ENCODE measurements at places on chromosomes 11 and 22.

- DNase-seq, result no peak
These were observed 3.8 kb downstream of the PRPF19 start for GRCh38 chr11:60902625-60903024.

- DNase-seq, result no peak
These were observed 130.6 kb downstream of the ST3GAL4 start for GRCh38 chr11:126485986-126486635.

DNA sequence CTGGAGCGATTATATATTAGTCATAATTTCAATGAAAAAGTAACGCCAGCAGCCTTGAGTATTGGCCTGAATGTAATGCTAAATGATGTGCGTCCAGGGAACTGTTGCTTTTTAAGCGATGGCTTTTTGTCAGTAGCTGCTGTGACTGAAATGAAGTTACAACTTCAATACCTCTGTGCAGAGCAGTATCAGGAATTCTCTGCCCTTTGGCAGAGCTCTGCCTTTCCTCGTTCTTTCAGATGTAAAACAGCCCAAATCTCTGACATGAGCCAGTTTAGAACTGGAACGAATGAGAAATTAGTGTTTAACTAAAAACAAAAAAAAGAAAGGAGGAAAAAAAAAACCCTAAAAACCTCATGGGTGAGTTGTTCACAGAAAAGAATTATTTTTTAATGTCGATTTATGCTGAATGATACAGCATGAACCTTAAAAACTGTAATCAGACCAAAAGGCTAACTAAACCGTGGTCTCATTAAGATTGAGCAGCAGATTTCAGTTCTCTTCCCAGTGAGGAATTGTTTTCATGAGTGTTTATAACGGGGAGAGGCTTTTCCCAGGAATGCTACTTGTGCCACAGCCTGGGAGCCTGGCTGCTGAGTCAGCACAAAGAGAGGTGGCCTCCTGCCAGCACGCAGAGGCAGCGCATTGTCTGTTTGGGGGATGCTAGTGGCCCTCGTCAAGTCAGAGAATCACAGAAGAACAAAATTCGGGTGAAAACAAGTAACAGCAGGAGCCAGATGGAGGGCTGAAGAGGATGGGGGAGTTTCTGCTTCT, 146.2 kb upstream of the RASSF10 start:
- DNase-seq, result no peak

DNA sequence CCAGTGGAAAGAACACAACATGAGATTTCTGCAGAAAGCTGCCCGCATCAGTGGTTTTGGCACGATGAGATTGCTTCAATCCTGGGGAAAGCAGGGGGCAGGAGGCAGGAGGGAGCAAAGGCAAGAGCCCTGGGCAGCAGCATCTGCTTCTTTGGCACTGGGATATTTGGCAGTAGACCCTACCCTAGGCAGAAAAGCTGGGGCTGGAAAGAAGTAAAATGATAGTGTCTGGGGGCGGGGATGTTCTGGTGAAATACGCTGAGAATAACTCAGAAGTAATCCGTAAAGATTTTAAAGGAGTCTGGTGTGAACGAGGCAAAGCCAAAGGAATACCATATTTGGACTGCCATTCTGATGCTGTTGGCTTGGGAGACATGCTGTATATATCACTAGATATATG, 62.0 kb downstream of the FAM76B start:
- no peak for DNase-seq

DNA sequence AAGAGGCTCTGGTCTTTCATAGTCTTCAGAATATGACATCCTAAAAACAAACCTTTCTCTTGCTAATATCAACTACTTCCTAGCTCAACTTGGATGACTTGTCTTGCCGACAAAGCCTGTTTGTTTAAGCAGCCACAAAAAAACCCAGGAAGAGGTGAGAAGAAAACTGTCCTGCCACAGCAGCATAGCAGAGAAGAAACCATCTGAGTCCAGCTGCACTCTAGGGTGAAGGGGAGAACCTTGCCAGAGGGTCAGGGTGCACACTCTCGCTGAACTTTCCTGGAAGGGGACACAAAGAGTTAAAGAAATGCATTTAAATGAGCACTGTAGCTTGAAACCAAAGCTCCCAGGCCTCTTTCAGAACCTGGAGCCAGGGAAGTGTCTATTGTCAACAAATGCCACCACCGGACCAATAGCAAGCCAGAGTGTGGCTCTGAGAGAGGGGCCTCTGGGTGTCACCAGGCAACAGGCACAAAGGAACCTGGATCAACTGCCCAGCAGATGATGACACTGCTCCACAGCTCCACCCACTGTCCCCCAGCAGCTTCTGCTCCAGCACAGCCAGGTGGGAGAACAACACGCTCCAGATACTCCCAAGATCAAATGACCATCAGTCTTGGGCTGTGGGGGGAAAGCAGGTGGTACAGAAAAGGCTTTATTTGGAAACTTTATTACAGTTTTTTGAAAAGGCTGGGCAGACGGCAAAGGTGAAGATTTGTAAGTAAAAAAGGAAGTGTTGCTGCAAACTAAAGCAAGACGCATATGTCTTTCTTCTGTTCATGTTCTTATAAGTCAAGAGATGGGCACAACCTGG, 105.7 kb downstream of the RASSF10 start:
- peak; percentile 89 for DNase-seq

DNA sequence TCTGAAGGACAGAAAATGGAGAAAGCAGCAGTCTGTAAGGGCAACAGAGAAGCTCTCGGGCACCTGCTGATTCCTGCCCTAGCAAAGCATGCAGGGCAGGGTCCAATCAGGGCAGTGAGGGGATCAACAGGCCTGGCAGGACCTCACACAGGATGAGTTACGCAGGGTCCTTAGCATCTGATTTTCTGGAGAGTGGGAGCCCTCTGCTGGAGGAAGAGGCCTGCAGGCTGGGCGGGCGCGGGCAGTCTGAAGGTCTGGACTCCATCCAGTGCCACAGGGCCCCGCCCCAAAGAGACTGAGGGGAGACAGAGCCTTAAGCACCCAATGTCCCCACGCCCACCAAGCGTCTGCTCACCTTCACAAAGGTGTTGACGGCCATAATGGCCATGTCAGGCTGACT, 28.9 kb downstream of the AP1B1 start:
- DNase-seq, result peak; percentile 80

GRCh38 chr11:74037309-74037708, 28.4 kb upstream of the UCP3 start:
- DNase-seq, result no peak

DNA sequence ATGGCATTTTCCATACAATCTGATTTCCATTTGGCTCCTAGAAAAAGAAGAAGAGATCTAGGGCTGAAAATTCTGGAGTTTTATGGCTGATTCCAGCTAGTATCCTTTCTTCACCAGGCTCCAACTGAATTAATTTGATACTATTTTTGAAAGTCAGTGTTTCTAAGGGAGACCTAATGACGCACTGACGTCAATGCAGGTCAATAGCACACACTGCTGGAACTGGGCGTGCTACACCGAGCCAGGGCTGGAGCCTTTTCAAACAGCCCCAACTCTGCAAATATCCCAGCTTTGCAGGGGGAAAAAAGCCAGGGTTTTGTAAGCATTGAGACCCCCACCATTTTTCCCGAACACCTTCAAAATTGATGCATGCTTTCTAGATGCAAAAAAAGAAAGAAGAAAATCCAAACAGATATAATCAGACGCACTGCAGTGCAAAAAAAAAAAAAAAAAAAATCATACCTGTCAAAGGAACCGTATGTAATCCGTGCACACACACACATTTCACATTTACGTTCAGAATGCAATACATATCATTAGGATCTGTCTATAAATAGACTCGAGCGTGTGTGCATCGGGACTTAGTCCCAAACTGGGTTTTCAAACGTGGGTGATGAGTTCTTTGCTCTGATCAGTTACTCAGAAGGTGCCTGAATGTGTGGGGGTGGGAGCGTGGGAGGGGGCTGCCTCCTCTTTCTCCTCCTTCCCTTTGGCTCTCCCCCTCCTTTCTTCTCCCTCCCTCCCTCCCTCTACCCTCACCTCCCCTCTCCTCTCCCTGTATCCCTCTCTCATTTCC, 124.5 kb upstream of the HSD17B12 start:
- no peak for DNase-seq

Measured in HuH-7 (cell line).